ENCODE measurements at places on chromosomes 3 and 15. TPM values are rescaled to one million over a fixed set of nuclear protein-coding genes. Genes with fewer than 3 reads are reported as not detected.

The ITIH1 gene
- not detected for total RNA-seq

The FANCD2OS gene
- total RNA-seq, result not detected

The DAZL gene
- total RNA-seq, result 0.10 TPM

The CCR9 gene
- total RNA-seq, result not detected

The SEMA3G gene
- total RNA-seq, result 0.06 TPM

The RLBP1 gene
- total RNA-seq, result not detected

The MITF gene
- total RNA-seq, result 3.0 TPM

The GJD2 gene
- not detected for total RNA-seq

The CCRL2 gene
- total RNA-seq, result 0.62 TPM

The ABI3BP gene
- total RNA-seq, result 38.0 TPM

The FOXB1 gene
- not detected for total RNA-seq

The ACSBG1 gene
- total RNA-seq, result not detected

The DNAH12 gene
- total RNA-seq, result 0.20 TPM

All from cardiac ventricle fibroblast (primary cell).